Cardiac septum (tissue), 1 donor: ENCODE measurements at places on chromosomes 6 and 20. TPM values are rescaled to one million over a fixed set of nuclear protein-coding genes. Genes with fewer than 3 reads are reported as not detected.

GRCh38 chr6:144190080-144190479, 39.8 kb downstream of the STX11 start:
- no peak for DNase-seq

PARD6B gene
- total RNA-seq: 3.7 TPM

GRCh38 chr6:31587791-31588777, 2.0 kb downstream of the LST1 start:
- DNase-seq: no peak

DNA sequence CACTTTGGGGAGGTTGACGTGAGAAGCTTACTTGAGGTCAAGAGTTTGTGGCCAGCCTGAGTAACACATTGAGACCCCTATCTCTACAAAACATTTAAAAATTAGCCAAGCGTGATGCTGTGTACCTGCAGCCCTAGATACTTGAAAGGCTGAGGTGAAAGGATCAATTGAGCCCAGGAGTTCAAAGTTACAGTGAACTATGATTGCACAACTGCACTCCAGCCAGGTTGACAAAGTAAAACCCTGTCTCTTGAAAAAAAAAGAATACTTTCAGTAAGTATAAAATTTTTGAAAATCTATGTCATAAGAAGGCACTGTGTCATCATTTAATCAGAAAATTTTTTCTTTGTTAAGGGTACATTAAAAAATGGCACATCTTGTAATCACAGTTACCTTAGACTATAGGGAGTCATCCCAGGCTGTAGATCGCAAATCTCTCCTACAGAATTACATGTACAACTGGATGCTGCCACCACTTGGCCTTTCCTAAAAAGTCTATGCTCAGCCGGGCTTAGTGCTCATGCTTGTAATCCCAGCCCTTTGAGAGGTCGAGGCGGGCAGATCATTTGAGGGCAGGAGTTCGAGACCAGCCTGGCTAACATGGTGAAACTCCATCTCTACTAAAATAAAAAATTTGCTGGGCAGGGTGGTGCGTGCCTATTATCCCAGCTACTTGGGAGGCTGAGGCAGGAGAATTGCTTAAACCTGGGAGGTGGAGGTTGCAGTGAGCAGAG, 17.0 kb upstream of the MRS2 start:
- DNase-seq: no peak

OTOR gene
- total RNA-seq: not detected

ESR1 gene
- 0.75 TPM for total RNA-seq

DDX43 gene
- not detected for total RNA-seq
